ENCODE measurements at places on chromosomes 12 and 14.

- no peak for DNase-seq
These were observed 36.3 kb upstream of the CDK17 start for GRCh38 chr12:96436366-96437170.

GRCh38 chr12:26701604-26702215, 131.3 kb downstream of the ITPR2 start:
- peak; percentile 42 for DNase-seq

GRCh38 chr14:24032727-24033418, 18.9 kb upstream of the CARMIL3 start:
- DNase-seq: no peak

DNA sequence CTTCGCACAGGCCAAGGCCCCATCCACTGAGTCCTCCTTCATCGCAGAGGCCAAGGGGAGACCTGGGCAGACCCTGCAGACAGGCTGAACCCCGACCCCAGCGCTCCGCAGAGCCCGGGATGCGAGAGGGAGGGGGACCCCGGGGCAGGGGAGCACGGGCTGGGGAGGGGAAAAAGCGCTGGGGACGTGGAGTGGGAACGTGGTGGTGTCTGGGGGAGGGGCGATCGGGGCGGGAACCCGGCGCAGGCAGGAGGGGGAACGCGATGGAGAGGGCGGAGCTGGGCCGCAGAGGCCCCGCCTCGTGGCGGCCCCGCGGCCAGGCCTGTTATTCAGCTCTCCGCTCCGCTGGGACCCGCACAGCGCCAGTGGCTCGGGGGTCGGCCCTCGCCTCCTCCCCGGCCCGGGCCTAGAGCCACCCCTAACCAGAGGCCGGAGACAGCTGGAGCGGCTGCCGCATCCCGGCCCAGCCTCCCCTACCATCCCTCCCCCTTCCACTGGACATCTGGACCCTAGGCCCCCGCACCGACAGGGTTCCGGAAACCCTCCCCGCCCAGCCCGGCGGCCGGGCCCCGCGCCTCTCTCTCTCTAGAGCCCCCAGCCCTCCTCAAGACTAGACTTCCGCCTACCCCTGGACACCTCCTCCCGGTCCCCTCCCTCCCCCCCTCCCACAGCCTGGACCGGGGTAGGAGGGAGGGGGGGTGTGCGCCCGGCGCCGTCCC, at the start of gene ARHGEF25:
TSS of gene ARHGEF25 (plus strand) at position 328 of the 719 bp plus-strand sequence. CDS start 460 bp downstream, outside the sequence.
- peak; percentile 94 for DNase-seq

DNA sequence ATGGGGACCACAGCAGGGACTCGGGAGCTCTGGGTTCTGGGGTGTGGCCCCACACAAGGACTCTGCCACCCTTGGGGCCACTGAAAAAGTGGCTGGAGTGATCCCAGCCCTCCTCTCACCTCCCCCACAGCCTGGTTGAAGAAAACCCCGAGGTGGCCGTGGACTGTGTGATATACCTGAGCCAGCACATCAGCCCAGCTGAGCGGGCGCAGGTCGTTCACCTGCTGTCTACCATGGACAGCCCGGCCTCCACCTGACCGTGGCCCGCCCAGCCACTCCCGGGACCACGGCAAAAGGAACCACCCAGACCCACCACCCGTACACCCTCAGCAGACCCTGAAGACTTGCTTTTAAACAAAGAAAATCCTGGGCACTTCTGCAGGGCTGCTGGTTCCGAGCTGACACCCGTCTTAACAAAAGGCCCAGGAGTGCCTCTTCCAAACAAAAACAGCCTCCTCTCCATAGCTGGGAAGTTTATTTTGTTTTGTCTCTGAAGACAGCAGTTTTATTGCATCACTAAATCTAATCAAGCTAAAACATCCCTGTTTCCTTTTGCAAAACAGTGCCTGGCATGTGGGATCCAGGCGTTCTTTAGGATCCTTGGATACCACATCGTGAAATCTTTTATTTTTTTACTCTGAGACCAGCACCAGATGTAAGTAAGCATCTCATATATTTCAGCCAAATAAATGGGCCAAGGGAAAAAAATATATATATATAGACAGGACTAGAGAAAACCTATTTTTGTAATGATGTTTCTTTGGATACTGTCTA, 42.8 kb downstream of the FOXN4 start:
- no peak for DNase-seq

All from iPS-NIHi11 (cell line).